ENCODE measurements at places on chromosomes 3 and 15.
A peak's percentile ranks its signal among the peaks of the same experiment; 100 is the strongest.

- DNase-seq: no peak
Measured at GRCh38 chr15:20351448-20351971, 190.1 kb downstream of the GOLGA6L6 start.

- DNase-seq: no peak
Measured at GRCh38 chr3:47565734-47566550, 12.7 kb downstream of the CSPG5 start.

DNA sequence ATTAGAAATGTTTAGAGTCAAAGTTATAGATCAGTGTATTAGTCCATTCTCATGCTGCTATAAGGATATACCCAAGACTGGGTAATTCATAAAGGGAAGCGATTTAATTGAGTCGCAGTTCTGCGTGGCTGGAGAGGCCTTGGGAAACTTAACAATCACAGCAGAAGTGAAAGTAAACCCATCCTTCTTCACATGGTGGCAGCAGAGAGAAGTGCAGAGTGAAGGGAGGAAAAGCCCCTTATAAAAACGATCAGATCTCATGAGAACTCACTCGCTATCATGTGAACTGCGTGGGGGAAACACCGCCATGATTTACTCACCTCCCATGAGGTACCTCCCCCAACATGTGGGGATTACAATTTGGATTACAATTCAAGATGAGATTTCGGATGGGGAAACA lies 871.5 kb downstream of the DIPK2A start:
- DNase-seq: no peak

GRCh38 chr15:76056931-76057330 lies 2.9 kb upstream of the TMEM266 start:
- peak; percentile 67 for DNase-seq

DNA sequence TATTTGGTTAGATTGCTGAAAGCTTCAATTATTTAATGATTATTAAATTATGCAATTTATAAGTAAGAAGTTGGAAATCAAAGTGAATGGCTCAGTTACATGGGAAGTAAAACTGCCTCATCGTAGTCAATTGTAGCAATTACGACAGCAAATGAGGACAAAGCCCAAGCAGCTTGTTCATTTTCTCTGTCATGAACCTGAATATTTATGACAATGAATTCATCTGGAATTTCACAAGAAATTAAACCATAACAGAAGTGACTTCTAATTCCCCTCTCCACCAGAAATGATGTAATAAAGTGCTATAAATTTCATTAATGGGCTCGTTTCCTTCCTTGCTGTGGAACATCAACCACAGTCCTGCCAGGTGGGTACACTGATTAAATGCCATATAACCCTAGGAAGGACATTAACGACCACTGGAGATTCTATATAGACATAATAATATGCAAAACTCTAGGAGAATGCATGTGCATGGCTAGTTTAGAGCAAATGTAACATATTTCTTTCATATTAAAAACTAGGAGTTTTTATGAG lies 273.8 kb upstream of the DCBLD2 start:
- DNase-seq: no peak
